ENCODE measurements at places on chromosomes 11 and 22.
A peak's percentile ranks its signal among the peaks of the same experiment; 100 is the strongest.

DNA sequence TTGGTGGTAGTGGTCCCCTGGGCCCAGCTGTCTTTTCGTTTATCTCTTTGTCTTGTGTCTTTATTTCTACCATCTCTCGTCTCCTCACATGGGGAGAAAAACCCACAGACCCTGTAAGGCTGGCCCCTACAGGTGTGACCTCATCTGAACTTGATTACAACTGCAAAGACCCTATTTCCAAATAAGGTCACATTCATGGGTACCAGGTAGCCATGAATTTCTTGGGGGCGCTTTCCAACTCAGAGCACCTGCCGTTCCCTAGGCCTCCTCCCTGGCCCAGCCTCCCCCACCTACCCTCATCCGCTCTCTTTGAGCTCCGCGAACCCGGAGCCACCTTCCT, 14.0 kb upstream of the RRP7A start:
- DNase-seq = no peak

DNA sequence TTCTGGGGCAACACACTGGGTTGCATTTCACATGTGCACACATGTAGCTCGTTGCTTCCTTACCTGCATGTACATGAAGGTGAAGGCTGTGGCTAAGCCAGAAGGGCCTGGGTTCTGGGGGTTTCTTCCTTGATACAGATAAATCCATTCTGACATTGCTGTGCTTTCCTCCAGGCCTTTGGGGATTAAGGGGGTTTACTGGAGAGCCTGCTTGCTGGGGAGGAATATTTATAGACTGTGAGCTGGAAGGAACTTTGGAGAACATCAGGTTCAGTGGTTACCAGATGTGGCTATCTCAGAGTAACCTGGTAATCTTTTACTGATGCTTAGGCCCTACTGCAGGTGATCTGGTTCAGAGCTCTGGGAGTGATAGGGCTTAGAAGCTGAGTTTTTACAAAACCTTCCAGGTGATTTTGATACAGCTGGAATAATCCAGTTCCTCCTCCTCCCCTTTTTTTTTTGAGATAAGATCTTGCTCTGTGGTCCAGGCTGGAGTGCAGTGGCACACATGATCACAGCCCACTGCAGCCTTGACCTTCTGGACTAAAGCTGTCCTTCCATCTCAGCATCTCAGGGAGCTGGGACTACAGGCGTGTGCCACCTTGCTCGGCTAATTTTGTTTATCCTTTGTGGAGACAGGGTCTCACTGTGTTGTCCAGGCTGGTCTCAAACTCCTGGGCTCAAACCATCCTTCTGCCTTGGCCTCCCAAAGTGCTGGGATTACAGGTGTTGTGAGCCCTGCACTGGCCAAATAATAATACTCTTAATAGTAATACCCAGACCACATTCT, 19.9 kb downstream of the ACO2 start:
- DNase-seq = no peak

DNA sequence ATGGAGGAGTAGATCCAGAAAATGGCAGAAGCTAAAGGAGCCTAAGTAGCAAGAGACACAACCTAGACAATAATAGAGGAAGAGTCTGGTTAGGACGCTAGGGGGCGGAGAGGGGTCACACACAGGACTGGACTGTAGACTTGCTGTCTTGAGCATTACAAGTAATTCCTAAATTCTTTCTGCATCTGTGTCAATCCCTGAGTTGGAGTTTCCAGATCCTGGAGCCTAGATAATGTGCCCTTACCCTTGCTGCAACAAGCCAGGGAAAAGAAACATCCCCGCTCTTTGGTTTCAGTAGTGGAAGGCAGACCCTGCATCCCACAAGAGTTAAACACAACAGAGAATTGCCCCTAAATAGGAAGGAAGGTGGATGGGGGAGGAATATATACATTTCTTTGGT, 14.9 kb upstream of the CCDC73 start:
- peak; percentile 48 for DNase-seq

DNA sequence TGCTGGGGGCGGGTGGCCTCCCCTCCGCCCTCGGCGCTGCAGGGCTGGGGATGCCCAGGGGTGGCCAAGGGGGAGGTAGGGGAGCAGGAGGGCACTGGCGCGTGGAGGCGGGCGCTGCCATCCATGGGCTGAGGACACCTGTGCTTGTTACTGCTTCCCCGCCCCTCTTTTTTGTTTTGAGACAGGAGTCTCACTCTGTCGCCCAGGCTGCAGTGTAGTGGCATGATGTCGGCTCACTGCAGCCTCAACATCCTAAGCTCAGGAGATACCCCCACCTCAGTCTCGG, 683 bp upstream of the FADS3 start:
- DNase-seq = no peak

GRCh38 chr22:26822313-26822712, 164.9 kb downstream of the MIAT start:
- DNase-seq = no peak

DNA sequence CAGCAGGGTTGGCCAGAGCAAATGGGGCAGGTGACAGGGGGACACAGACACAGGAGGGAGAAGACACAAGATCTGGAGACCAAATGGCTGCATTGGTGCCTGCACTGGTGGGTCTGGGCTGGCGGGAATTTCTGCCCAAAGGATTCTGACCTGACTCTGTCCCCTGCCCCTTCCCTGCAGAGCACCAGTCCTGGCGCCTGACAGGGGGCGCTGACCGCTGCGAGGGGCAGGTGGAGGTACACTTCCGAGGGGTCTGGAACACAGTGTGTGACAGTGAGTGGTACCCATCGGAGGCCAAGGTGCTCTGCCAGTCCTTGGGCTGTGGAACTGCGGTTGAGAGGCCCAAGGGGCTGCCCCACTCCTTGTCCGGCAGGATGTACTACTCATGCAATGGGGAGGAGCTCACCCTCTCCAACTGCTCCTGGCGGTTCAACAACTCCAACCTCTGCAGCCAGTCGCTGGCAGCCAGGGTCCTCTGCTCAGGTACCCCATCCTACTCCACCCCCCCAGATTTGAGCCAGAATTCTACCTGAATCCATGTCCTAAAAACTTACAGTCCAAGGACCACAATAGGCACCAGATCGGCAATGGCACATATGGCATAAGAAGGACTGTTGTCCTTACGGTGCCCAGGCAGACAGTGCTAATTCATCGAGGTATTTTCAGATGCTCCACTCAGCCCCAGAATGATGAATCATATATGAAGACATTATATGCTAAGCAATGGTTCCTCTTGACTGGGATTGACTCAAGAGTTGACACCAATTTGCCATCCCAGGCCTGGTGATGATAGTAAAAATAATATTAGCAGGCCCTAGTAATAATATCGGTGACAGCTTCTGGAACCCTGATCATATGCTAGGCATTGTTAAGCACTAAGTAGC, 38.2 kb downstream of the CD6 start:
- DNase-seq = no peak

- peak; percentile 13 for DNase-seq
Measured at GRCh38 chr11:127066401-127067090, 66.0 kb upstream of the KIRREL3 start.

GRCh38 chr22:31852691-31853421, 91.5 kb upstream of the YWHAH start:
- DNase-seq = no peak

DNA sequence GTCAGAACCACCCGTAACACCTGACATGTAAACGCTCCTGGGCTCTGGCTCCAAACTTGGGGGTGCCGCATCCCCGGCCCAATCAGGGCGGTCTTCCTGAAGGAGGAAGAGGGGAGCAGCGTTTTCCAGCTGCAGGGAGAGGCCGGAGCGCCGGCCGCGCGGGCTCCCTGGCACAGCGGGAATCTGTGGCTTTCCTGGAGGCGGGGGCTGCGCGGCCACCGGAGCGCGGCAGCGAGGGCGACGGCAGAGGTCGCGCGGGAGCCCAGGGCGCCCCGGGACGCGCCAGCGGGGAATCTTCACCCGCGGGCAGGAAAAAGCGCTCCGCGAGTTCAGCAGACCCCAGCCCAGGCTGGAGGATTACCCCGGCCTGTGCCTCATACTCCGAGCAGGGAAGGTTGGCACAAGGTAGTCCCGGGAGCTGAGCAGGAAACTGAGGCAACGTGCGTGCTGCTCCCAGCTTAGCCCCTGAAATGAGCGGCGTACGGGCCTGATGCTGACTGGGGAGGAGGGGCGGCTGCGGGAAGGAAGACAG, 600 bp upstream of the ESAM start:
- DNase-seq = no peak

DNA sequence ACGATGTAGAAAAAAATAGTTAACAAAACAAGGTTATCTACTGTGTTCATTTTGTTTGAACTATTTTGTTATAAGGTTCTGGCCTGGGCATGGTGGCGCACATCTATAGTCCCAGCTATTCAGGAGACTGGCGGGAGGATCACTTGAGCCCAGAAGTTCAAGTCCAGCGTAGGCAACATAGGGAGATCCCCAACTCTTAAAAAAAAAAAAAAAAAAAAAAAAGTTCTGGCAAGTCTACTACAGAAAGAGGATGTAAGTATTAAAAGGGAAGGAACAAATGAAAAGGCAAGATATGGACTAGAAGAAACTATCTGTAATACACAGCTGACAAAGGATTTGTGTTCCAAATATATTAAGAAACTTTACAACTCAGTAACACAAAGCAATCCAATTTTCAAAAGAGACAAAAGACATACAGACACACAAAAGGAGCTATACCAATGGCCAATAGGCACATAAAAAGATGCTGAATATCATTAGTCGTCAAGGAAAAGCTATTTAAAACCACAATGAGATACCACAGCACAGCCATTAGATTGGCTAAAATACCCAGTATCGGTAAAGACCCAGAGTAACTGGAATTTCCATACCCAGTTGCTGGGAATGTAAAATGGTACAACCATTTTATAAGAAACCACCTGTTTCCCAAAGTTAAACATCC, 27.4 kb downstream of the RRAS2 start:
- no peak for DNase-seq

DNA sequence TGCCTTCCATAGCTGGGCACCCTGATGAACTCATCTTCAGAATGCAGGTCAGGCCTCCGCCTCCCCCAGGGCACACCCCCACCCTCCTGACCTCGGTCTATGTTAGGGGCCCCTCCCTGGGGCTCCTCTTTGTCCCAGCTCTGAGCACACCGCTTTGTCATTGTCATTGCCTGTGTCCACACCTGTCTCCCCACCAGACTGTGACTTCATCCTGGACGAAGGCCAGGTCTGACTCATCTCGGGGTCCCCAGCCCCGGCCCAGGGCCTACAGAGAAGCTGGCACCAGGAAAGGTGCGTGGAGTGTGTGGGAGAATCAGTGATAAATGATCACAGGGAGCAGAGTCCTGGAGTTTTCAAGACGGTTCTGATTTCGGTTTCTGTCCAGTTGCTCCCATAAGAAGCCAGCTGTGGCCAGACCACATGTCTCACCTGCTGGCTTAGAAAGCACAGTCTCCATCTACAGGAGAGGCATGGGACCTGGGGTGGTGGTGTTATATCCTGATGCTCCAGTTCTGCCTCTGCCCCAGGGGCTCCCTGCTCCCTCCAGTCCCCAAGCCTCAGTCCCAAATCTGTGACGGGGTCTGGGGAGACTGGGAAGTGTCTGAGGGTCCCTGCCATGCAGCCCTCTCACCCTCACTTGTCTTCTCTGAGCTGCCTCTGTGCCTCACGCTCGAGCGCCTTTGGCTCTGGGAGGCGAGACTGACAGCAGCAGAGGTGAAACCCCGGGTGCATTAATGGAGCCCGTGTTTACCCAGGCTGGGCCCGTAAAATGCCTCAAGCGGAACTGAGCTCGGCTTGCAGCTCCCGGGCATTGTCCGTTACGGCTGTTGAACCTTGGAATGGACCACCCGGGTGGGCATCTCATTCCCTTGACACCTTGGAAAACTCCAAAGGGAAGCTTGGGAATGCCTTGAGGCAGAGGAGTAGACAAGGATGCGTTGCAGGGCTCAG, 85.5 kb upstream of the WNT11 start:
- DNase-seq = no peak

- DNase-seq = no peak
Measured at GRCh38 chr11:6253197-6253596, 6.4 kb upstream of the CCKBR start.

- DNase-seq = no peak
Measured at GRCh38 chr11:36105743-36106581, 162.1 kb downstream of the LDLRAD3 start.

DNA sequence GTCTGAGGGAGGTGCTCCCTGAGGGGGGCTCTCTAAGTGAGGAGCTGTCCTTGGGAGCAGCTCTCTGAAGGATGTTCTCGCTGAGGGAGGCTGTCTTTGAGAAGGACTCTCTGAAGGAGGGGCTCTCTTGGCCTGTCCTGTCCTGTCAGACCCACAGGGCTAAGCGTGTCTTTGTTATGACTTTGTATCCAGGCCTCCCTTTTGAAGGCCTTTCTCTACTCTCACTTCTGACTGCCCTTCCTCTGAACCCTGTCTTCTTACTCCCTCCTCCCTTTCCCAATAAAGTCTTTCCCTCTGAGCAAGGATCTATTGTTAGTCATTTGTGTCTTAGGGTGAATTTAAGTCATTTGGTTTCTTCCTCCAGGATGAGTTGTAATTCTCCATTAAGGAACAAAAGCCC, 330.1 kb upstream of the PLET1 start:
- peak; percentile 38 for DNase-seq

DNA sequence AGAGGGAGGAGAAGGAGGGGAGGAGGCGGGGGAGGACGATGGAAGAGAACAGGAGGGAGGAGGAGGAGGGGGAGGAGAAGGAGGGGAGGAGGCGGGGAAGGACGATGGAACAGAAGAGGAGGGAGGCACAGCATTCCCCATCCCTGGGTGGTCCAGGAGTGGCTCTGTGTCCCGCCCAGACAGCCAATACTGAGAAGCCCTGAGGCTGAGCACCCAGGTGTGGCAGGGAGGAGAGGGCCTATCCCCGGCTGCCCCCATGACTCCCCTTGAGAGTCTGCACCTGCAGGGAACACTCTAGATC, 717 bp downstream of the MRGPRE start:
- DNase-seq = no peak

DNA sequence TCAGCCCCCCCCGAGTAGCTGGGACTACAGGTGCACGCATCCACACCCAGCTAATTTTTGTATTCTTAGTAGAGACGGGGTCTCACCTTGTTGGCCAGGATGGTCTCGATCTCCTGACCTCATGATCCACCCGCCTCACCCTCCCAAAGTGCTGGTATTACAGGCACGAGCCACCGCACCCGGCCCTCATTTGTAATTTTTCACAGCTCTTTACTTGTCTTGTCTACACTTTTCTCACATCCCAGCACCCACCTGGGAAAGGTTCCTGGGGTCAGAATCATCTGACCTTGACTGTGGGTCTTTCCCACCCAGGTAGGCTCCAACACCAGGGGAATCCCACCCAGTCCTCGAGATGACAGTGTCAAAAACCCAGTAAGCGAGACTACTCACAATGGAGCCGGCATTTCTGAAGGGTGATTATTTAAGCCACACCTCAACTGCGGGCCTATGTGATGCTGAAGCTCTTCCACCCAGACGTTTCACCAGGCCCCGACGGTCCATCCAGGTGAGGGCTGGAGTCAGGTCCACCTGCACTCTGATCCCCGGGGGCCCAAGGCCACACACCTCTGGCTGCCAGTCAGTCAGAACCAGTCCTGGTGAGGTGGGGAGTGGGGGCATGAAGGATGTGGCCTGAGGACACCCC, 23.4 kb downstream of the CELSR1 start:
- no peak for DNase-seq

GRCh38 chr11:108491936-108492335, 6.2 kb downstream of the POGLUT3 start:
- no peak for DNase-seq
